ENCODE measurements at places on chromosomes 3 and 15.

DNA sequence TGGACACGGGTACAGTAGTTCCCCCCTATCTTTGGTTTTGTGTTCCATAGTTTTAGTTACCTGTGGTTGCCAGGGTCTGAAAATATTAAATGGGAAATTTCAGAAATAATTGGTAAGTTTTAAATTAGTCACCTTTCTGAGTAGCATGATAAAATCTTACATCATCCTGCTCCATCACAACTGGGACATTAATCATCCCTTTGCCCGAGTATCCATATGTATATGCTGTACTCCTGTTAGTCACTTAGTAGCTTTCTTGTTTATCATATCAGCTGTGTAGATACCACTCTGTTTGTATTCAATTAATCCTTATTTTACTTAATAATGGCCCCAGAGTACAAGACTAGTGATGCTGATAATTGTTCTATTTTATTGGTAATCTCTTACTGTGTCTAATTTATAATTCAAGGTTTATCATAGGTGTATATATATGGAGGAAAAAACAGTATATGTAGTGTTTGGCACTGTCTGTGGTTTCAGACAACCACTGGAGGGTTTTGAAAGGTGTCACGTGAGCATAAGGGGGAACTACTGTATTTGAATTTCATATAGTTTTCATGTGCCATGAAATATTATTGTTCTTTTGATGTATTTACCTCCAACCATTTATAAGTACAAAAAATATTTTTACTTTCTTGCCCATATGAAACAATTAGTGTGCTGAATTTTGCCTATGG lies 41.4 kb downstream of the CTDSPL2 start:
- DNase-seq: no peak

DNA sequence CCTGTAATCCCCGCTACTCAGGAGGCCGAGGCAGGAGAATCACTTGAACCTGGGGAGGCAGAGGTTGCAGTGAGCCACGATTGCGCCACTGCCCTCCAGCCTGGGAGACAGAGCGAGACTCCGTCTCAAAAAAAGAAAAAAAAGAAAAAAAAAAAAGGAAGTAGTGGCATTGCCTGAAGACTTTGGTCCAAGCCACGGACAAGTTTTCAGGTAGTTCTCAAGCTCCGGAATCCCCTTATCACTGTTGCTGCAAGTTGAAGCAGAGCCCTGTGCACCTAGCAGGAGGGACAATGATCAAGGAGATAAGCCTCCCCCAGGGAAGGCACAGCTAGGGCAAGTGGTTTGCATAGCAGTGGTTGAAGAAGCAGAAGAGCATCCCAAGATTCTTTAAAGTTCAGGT lies 97.6 kb downstream of the MEX3B start:
- DNase-seq: no peak

- DNase-seq: no peak
Measured at GRCh38 chr3:71754610-71755253, 1.1 kb downstream of the GPR27 start.

DNA sequence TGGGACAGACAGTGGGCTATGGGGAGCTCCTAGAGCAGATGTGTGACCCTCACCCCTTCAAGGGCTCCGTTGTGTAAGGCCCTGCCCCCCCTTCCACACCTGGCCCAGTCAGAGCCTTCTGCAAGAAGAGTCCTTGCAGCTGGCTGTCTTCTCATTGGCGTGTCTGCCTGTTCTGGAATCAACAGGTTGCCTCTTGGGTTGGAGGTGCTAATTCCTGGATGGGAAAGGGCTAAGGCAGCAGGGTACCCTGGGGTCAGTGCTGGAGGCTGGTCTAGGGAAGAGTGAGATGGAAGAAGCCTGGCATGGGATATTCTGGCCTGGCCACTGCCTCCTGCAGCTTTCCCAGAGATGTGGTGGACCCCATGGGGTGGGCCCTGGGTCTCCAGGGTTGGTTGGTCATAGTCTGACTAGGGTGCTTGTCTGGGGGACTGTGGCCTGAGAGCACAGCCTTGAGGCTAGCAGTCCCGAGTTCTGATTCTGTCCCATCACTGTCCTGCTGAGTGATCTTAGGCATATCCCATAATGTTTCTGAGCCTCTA lies 5.1 kb downstream of the TEX264 start:
- no peak for DNase-seq

GRCh38 chr3:32147933-32148332 lies 41.5 kb downstream of the GPD1L start:
- no peak for DNase-seq

GRCh38 chr15:39030291-39031070 lies 465.9 kb upstream of the RASGRP1 start:
- no peak for DNase-seq

DNA sequence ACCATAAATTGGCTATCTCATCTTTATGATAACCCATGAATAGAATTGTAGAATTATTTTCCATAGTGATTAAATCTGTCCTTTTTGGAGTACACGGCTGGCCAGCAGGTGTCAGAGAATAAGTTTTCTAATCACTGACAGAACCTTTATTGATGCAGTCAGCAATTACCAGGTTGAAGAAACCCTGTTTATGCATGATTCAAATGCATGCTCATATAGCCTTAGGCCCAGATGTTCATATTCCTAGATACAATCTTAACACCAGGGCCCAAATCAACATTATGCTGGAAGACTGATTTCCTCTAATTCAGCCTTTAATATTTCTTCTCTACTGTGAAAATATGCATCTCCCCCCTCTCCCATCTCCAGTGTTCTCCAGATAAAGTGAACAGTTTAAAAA lies 243.5 kb upstream of the DCBLD2 start:
- DNase-seq: no peak

DNA sequence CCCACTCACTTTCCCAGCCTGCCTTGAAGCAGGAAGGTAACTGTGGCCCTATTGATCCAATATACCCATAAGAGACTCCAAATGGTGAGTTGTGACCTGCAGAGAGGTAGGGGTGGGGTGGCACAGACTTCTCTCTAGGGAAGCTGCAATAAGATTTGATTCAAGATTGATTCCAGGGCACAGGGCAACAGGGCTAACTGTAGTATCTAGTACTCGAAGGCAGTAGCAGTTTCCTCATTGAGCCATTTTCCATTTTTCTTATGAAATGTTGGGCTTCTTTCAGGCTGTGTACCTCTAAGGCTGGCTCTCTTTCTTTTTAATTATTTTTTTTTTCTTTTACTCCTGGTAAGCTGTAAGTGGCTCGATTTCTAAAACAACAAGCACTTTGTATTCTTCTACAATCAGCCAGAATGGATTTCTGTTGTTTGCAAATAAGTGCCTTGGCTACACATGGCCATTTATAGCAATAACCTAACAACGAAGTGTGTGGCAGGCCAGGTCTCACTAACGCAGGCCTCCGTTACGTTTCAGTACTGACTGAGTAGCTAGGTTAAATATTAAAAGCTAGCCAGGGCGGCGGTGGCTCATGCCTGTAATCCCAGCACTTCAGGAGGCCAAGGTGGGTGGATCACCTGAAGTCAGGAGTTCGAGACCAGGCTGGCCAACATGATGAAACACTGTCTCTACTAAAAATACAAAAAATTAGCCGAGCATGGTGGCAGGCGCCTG lies 19.3 kb downstream of the CCDC12 start:
- DNase-seq: no peak

DNA sequence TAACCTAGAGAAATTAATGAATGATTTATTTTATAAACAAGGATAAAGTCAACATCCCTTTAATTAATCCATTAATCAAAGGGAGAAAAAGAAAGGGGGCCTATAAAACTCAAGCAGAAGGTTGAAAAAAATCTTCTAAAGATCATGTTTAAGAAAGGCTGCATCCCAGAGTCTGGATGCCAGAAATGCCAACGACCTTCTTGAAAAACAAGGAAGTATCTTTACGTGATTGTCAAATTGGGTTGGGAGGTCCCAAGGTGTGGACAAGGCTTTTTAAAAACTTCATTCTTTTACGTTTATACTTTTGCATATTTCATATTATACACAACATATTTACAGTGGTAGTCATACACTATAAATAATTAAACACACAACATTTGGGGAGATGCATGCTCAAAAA lies 1.6 kb downstream of the GOLGB1 start:
- DNase-seq: no peak

GRCh38 chr3:30904996-30905395 lies 10.5 kb upstream of the GADL1 start:
- DNase-seq: no peak

DNA sequence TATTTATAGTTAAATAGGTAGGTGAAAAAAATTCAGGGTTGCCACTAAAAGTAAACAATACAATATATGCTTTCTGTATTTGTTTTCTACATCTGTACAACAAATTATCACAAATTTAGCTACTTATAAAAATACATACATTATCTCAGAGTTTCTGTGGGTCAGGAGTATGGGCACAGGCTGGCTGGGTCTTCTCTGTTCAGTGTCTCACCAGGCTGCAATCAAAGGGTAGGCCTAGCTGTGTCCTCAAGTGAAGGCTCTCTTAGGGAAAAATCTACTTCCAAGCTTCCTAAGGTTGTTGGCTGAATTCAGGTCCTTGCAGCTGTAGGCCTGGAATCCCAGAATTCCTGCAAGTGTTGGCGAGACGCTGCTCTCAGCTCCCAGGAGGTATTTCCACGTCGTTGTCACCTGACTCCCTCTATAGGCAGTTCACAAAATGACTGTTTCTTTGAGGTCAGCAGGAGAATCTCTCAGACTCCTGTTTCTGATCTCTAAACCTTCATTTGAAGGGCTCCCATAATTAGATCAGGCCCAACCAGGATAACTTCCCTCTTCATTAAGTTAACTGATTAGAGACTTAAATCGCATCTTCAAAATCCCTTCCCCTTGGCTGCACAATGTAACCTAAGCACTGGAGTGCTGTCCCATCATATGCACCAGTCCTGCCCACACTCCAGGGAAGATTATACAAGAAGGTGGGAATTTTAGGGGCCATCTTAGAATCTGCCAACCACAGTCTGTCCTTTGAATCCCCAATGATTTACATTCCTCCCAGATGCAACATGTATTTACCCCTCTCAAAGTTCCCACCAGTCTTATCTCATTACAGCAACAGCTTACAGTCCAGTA lies 296.6 kb downstream of the SUCLG2 start:
- DNase-seq: no peak

GRCh38 chr3:25044762-25045710 lies 383.0 kb upstream of the RARB start:
- no peak for DNase-seq

DNA sequence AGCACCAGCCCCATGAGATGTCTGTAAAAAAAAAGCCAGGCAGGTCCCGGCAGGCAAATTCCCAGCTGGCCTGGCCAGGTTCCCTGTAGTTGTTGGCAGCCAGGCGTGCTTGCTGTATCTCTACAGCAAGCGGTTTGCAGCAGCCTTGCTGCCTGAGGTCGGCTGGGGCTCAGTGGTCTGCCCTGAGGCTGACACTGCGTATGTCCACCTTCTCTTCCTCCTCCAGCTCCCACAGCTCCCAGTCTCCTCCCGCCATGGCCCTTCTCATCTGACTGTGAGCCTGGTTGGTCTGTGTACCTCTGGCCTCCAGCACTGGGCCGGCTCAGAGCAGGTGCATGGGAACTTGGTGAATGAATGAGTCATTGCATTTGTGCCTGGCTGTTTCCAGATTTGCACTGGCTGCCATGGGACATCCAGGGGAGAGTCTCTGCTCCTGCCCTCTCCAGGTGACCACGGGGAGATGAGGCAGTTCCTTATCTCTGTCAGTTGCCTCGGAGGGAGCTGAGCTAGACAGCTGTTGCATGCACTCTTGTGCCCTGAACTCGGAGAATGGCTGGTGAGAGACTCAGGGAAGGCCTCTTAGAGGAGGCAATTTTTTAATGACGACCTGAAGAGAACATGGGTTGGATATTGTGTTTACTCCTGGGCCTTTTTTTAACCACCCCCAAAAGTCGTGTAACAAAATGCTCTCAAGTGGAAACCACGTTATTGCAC lies 43.0 kb downstream of the SPSB4 start:
- no peak for DNase-seq

DNA sequence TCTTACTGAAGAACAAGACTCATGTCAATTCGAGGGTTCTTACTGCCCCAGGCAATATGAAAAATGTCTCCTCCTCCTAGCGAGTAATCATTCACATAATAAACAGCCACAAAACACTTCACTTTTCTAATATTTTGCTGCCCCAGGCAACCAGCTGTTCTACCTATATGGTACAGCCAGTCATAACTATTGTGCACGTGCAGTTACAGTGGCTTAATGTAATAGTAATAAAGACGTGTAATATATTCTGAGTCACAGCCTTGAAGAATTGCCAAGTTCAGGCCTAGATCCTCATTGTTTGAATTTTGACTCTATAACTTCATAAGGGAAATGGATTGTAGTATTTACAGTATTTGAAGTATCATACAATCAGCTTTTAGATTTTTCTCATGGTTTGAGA lies 1250.0 kb upstream of the GBE1 start:
- no peak for DNase-seq

DNA sequence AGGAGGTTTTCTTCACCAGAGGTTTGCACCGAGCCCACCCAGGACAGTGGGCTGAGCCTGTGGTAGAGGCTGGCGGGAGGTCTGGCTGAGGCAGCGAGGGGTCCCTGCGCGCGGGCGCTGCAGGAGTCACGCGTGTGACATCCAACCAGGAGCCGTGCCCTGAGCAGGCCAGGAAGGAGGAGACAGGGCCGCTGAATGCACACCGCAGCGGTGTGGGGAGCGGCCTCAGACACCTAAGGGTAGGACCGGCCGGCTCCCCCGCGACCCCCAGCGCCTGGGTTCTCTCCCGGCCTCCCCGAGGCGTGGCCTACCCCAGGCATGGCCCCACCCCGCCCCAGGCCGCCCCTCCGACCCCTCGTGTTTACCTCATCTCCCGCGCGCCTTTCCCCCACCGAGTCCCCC lies 412 bp downstream of the SLC41A3 start:
- peak; percentile 61 for DNase-seq

DNA sequence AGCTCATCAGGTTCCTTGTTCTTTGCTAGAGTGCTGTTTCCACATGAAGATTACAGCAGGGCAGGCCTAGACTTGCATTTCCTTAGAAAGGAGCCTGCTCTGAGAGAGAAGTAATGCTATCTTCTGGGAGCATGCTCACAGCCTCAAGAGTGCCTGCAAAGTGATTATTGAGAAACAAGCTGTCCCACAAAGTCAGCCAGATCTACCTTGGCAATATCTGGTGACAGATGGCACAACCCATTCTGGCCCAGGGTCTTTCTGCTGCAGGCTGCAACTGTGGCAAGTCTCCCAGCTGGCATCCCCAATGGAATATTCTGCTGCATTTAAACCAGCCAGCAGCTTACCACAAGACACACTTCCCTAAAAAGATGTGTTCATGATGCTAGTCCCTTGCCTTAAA lies 29.3 kb downstream of the MTMR10 start:
- no peak for DNase-seq

- peak; percentile 38 for DNase-seq
Measured at GRCh38 chr15:76058714-76059319, 968 bp upstream of the TMEM266 start.

GRCh38 chr3:19420159-19420558 lies 271.8 kb downstream of the KCNH8 start:
- no peak for DNase-seq

GRCh38 chr15:100245855-100246254 lies 95.9 kb downstream of the ADAMTS17 start:
- DNase-seq: no peak

GRCh38 chr3:188001093-188001492 lies 152.9 kb upstream of the LPP start:
- DNase-seq: no peak

- DNase-seq: no peak
Measured at GRCh38 chr3:87503900-87504498, 227.6 kb upstream of the POU1F1 start.

GRCh38 chr3:25751725-25752124 lies 31.5 kb downstream of the NGLY1 start:
- DNase-seq: no peak

- no peak for DNase-seq
Measured at GRCh38 chr3:59818033-59818918, 768.5 kb upstream of the CFAP20DC start.

All from stimulated activated naive CD8-positive, alpha-beta T cell treated with anti-CD3 and anti-CD28 coated beads, Interleukin-15, amount 100 ng/mL, for 72 hours (primary cell).